ENCODE measurements at places on chromosomes 12 and 14. TPM values are rescaled to one million over a fixed set of nuclear protein-coding genes. Genes with fewer than 3 reads are reported as not detected.

Gene FAM181A
- total RNA-seq: not detected

Gene KLRF1
- 1.8 TPM for total RNA-seq

Gene SLC6A13
- not detected for total RNA-seq

Gene TRIAP1
- 41.4 TPM for total RNA-seq

DNA sequence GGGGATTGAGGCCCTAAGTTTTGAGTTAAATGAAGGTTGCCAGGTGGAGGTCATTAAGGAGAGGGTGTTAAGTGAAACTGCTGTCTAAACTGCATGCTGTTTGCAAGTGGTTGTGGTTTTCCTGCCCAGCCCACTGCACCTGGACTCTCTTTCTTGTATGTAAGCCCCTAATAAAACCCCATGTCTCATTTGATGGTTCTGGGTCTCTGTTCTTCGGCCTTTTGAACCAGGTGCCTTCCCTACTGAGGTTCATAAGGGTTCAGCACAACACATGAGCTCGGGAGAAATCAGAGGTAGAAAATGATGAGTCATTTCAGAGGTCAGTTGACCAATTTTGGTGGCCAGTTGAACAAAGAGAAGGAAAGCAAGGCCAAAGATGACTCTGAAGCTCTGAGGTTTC lies 382.5 kb downstream of the RPS29 start:
- DNase-seq: no peak

DNA sequence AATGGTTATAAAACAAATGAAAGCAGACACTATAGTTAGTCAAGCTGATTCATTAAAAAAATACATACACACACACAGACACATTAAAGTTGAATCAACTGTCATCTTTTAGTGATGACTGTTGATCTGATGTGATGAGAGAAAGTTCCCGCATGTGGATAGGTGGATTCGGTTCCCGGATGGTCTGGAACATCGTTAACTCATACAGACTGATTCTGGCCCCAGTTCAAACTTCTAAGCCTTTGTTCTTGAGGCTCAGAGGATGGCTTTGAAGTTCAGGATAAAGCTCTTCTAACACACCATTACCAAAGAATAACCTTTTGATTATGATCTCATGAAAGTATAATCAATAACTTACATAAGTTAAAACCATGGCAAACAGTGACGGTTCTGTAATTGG lies 27.5 kb downstream of the WIF1 start:
- DNase-seq: no peak

GRCh38 chr12:104649217-104649824 lies 192.6 kb downstream of the CHST11 start:
- no peak for DNase-seq

DNA sequence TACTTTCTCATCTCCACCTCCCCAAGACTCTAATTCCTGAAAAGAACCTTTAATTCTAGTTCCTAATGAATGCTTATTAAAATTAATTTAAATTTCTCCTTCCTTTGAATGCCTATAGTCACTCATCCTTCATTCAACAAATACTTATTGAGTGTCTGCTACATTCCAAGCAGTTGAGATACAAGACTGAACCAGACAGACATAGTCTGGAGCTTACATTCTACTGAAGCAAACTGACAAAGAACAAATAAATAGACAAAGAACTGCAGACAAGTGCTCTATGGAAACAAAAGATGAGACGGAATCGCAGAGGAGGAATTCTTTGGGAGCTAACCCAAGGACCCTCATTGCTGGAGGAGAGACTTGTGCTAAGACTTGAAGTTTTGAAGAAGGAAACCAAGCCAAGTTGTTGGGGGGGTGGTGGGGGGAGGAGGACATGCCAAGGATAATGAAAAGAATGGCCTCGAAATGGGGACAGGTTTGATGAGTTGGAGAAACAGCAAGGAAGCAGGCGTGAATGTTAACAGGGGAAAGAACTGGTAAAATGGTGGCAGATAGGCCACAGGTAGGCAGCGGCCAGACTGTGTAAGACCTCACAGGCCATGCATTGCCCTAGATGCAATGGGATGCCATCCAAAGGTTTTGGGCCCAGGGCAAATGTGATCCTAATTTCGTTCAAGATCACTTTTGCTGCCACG lies 9.7 kb upstream of the TDG start:
- DNase-seq: no peak

GRCh38 chr12:47534695-47535094 lies 171.1 kb downstream of the RPAP3 start:
- no peak for DNase-seq

DNA sequence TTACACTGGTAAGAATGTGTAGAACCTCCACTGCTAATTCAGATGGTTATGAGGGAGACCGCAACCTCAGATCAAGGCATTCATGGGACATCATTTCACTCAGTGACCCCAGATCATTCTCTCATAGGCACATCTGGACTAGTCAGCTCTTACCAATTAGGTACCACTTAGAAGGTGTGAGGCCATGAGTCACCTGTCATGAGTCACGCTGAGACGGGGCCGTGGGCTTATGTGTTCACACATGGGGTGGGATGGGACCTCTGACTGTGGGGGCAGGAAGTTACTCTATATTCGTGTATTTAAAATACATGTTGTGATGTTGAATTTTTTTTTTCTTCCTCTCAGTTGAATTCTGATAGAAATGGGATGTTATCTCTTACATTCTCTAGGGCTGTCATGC lies 55.9 kb downstream of the CCDC92 start:
- peak; percentile 23 for DNase-seq

GRCh38 chr14:100304825-100305323 lies 1.4 kb downstream of the SLC25A29 start:
- DNase-seq: no peak

DNA sequence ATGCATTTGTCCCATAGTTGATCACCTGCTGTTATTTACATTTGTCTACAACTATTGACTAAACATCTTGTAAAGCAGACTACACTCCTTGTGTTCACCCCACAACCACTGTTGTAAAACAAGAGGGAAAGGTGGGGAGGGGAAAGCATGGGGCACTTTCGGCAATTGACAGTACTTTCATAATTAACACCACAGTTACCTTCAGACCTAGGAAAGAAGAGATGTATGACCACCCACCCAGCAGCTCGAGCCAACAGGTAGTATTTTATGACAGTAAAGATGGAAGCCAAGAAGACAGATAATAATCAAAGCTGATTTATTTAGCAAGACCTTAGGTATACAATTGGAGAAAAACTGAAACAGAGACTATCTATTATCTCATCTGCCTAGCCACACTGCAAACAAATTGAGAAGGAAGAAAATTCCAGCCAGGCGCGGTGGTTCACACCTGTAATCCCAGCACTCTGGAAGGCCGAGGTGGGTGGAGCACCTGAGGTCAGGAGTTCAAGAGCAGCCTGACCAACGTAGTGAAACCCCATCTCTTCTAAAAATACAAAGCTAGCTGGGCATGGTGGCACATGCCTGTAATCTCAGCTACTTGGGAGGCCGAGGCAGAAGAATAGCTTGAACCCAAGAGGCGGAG lies 11.2 kb downstream of the HECTD4 start:
- DNase-seq: no peak

GRCh38 chr12:117284140-117284539 lies 77.3 kb downstream of the NOS1 start:
- DNase-seq: no peak
